ENCODE measurements at places on chromosomes 2 and 18.

- DNase-seq = no peak
These were observed 52.4 kb downstream of the ITSN2 start for GRCh38 chr2:24307961-24308360.

DNA sequence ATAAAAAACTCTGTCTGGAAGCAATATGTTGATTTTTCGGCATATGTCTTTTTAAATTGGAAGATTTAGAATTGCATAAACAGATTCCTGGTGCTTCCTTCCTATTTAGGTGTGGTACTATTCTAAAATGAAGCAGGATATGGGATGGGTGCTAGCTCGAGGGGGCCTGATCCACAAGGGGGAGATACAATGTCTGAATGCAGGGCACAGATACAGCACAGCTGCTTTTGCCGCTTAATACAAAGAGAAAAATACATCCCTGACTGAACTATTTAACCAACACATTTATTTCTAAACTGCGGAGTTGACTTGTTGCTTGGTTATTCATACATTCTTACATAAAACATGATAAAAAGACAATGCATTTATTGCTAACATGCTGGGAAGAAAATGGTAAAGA, 169.1 kb downstream of the TMEFF2 start:
- DNase-seq = no peak

DNA sequence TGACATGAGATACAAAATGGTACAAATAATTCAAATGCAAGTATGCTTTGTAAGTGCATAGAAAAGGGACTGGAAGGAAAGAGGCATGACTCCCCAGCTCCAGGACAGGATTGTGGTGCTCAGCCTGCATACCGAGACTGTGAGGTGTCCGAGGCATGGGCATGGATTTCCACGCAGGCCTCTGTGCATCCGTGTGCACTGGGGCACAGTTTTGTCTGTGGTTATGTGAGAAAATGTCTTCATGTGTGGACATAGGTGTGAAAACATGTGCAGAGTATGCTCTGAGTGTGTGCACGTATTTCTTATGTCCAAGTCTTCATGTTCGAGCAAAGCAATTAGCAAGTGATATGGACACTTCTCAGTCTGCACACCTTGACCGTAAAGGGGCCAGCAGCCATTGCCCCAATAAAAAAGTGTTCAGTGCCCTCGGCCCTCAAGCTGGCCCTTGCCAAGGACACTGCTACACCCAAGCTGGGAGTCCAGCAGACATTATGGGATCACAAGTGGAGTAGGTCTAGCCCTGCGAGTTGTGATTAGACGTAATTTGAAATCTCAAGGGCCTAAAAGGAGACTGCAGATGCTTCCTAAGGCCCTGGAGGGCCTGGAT, 120.7 kb downstream of the CYP26B1 start:
- no peak for DNase-seq

GRCh38 chr2:204628926-204629712, 83.8 kb downstream of the PARD3B start:
- DNase-seq = no peak

- no peak for DNase-seq
These were observed 1.9 kb downstream of the ZNF385B start for GRCh38 chr2:179859523-179859922.

DNA sequence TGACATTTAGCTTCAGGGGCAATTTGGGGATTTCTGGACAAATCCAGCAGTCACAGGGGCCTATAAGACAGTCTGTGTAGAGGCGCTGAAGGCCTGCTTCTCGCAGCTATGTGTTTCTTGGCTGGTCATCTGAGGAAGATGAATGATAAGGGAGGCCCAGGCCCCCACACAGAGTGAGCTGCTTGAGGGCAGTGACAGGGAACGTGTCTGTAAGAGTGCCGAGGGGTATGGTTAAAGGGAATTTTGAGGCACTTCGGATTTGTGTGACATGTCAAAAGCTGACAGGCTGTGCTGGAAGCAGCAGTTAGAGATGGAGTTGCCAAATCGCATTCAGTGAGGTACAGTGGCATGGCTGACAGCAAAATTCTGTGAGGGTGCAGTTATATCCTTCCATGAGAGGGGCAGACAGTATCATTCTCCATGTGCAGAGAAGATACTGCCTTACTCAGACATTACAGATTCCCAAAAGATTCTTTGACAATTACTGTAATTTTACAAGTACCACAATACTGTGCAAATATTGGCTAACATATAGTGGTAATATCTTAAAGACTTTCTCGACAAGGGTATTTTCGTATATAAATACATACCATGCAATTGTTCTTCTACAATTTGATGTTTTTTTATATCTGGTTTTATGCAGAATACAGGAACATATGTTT, 74.0 kb downstream of the CERS6 start:
- no peak for DNase-seq

GRCh38 chr2:56680971-56681631, 497.3 kb downstream of the CCDC85A start:
- DNase-seq = no peak

DNA sequence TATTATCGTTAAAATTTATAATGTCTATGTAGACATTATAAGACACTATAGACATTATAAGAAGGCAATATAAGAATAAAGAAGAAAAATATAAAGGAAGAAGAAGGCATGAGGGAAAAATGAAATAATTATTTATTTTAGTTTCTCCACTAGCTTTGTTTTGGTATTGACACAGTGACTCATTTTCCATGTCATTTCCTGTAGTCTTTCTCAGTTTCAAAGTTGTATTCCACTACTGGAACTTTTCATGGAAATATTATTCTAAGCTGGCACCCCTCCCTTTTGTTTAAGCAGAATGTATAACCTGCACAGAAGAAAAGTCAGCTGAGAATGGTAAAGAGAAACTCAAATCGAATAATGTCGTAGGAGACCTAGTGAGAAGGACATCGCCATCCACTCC, 234.2 kb upstream of the NETO1 start:
- DNase-seq = no peak

DNA sequence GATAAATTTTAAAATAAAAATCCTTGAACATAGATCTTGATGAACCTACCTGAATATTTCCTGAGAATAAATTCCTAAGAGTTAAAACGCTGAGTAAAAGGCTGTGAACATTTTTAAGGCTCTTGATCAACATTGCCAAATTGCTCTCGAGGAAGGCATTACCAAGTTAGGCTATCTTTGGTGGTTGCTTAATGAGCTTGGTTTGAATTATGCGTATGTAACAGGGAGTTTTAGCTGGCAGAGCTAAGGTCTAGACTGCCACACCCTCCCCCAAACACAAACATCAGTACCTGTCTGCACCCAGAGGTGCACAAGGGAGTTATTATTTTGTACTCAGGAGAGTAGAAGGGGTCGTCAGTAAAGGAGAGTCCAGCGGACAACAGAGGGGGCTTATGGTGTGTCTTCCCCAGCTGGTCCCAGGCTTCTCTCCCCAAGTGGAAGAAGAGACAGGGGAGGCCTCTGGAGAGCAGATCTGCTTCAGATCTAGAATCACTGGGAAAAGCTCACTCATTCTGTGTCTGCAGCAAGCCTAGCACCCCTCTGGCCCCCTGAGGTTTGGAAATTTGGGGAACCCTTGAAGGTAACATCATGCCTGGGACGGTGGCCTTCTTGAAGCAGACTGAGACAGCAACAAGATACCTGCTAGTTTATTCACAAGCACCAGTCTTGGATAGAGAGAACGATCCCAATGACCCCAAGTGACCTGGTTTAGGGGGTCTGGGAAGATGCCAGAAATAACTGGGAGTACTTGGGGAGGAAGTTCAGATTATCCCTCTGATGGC, 197.2 kb upstream of the ID2 start:
- DNase-seq = no peak

- no peak for DNase-seq
These were observed 685.4 kb upstream of the NRXN1 start for GRCh38 chr2:51717312-51717711.

DNA sequence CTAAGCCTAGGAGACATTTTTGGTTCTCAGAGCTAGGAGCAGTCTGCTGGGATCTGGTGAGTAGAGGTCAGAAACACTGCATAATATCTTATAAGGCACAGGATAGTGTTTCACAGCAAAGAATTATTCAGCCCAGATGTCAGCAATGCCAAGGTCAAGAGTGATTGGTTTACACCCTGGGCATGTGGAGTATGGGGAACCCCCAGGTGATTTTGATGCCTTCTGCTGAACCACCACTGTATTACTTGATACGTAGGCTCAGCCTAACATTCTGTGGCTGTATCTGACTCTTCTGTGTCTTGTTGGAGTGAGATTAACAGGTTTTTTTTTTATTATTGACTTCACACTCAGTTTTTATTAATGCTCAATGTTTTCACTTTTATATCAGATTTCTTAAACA, 6.0 kb downstream of the DDX18 start:
- no peak for DNase-seq

DNA sequence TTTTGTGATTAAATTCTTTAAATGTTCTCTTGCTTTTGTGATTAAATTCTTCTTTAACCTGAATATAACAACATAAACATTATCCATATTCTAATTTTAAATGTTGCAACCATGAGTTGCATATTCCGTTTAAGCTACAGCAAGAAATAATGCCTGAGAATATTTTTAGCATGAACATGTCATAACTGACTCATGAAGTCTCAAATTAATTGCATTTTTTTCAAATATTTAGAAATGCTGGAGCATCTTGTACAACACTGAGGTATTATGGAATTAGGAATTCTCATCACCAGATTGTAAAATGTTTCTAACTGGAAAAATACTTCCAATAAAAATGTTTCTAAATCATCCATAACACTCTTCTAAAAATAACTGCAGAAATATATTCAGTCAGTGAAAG, 14.7 kb downstream of the ROCK2 start:
- DNase-seq = no peak

- no peak for DNase-seq
These were observed 174.7 kb downstream of the EIPR1 start for GRCh38 chr2:3202926-3203325.

All from stimulated activated CD4-positive, alpha-beta T cell treated with anti-CD3 and anti-CD28 coated beads, Interleukin-1b, Interleukin-23, amount 100 ng/mL, for 1 hour (primary cell).